ENCODE measurements at places on chromosomes 7 and 10. TPM values are rescaled to one million over a fixed set of nuclear protein-coding genes. Genes with fewer than 3 reads are reported as not detected.

ETV1 gene
- total RNA-seq: 8.4 TPM

GRCh38 chr7:149254181-149254858 is 7.7 kb upstream of the ZNF783 start:
- DNase-seq: no peak

DNA sequence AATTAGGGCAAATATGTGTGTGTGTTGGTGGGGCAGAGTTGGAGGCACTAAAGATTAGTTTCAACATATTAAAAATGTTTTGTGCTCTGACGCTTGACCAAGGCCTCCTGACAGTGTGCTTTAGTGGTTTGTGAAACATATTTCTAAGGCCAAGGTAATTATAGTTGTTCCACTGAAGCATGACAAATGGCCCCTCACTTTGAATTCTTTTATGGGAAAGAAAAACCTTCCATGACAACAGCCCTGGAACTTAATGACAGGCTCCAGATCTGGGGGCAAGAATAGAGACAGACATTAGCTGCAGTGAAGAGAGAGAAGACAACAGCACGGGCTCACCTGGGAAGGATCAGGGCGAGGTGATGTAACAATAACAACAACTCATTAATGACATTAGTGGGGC is 155.8 kb downstream of the CHN2 start:
- DNase-seq: no peak

DNA sequence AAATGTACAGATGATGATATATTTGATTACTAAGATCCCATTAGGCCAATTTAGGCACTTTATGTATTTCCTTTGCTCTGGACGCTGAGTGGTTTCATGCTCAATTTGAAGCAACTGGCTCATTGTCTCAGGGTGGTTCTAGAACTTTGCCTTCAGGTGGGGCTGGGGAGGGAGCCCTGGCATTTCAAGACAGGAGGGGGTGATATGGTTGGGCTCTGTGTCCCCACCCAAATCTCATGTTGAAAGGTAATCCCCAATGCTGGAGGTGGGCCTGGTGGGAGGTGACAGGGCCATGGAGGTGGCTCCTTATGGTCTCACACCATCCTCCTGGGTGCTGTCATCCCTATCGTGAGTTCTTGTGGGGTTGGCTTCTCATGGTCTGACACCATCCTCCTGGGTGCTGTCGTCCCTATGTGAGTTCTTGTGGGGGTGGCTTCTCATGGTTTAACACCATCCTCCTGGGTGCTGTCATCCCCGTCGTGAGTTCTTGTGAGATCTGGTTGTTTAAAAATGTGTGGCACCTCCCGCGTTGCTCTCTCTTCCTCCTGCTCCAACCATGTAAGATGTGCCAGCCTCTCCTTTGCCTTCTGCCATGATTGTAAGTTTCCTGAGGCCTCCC is 151.5 kb upstream of the KLF6 start:
- no peak for DNase-seq

DNA sequence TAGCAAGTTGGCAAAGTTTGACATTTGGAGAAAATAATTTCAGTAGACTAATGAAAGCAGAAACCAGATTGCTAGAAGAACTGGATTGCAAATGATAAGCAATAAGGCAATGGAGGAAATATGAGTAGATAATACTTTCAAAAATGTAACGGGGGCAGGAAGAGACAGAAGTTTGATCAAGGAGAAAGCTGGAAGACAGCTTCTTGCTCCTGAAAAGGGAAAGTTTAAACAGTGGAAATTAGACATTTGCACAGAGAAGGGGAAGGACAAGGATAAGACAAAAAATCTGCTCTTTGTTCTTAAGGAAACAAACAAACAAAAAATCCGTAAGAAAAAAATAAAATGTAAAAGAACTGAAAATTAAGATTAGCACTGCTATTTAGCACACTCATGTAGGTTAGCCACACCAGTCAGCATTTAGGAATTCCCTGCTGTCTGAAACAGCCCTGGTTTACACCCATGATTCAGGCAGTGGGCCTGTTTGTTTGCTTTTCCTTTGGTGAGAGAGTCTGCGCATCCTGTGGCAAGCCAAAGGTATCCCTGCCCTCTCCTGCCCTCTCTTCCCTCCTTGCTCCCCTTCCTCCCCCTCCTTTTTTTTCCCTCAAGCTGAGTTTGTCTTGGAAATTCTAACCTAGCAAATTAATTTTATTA is 104.3 kb upstream of the CAV2 start:
- no peak for DNase-seq
